ENCODE measurements at places on chromosomes 6 and 20.
A peak's percentile ranks its signal among the peaks of the same experiment; 100 is the strongest.

DNA sequence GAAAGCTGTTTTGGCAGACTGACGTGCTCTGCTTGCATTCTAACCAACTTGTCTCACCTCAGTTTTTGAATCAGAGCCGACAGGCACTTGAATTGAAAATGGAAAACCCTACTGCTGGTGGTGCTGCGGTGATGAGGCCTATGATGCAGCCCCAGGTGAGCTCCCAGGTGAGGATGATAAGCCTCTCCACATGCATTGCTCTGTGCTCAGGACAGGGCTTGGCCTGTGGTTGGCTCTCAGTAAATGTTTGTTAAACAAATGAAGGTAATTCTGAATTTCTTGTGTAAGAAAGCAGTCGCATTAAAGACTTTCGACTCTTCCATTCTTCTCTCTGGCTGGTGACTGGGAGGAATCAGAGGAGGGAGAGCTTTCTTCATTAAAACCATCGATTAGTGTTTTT is 136.3 kb downstream of the SULF2 start:
- DNase-seq: no peak

DNA sequence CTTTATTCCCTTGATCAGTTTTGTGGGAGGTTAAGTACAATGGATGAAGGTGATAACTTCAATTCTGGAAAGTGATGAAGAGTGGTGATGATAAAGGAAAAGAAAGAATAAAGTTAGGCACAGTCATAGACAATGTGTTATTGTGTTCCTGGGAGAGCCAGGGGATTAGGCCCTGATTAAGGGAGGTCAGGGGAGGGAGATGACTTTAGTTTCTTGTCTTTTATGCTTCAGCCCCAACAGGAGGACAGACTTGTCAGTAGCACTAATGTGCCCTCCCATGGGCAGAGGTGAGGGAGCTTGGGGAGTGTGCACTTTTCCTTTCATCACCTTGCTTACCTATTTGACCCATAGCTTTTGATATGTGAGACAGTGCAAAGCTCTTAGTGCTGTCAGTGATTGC is 115.7 kb downstream of the CD109 start:
- no peak for DNase-seq

GRCh38 chr20:56626367-56627121 is 2.6 kb upstream of the TFAP2C start:
- DNase-seq: no peak

- no peak for DNase-seq
Observed at GRCh38 chr6:166251655-166252054, 56.5 kb downstream of the PRR18 start.

DNA sequence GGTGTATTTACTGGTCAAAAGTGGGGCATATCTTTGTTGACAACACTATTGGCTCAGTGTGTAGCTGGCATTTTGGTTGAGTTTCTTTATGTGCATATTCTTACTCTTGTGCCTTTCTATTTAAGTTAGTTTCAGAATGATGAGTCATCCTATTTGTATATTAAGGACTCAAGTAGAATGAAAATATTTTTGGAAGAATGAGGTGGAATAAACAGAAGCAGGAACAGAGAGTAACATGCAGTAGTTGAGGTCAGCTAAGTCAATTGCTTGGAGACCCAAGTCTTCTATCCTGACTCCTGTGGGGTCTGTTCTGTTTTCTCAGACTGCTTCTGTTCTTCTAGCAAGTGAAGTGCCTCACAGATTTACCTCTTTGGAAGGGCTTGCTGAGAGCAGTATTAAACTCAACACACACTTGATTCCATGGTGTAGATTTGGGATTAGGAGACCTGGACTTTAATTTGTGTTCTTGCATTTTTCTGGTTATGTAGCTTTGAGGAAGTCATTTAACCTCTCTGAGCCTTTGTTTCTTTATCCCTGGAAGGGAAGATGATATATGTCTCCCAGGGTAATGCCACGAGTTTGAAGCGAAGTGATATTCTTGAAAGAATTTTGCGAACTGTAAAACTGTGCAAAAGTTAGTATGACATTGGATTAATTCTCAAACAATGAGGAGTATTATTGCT is 324.3 kb downstream of the QKI start:
- DNase-seq: no peak

GRCh38 chr6:43715056-43715788 is 27.6 kb upstream of the MRPS18A start:
- DNase-seq: no peak

- peak; percentile 36 for DNase-seq
Observed at GRCh38 chr6:106125925-106126435, 39.8 kb downstream of the PRDM1 start.

DNA sequence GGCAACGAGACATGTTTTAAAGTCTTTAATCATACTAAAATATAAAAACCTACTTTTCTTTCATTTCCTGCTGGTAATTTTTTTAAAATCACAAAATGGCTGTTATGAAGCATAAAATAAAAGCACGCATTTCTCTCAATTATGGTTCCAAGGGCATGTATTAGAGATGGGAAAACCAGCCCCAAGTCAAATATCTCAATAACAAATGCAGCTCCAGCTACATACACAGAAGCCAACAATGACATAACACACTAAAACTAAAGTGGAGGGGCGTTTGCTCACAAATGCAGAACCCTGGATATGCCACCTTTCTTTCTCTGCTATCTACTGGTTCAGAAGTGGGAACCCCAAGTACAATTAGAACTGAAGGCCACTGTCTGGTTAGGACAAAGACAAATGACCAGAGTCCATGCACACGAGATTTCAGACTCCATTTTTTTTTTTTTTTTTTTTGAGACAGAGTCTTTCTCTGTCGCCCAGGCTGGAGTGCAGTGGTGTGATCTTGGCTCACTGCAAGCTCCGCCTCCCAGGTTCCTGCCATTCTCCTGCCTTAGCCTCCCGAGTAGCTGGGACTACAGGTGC is 27.8 kb downstream of the EZR start:
- no peak for DNase-seq

- DNase-seq: no peak
Observed at GRCh38 chr6:146300521-146300920, 243.1 kb upstream of the RAB32 start.

DNA sequence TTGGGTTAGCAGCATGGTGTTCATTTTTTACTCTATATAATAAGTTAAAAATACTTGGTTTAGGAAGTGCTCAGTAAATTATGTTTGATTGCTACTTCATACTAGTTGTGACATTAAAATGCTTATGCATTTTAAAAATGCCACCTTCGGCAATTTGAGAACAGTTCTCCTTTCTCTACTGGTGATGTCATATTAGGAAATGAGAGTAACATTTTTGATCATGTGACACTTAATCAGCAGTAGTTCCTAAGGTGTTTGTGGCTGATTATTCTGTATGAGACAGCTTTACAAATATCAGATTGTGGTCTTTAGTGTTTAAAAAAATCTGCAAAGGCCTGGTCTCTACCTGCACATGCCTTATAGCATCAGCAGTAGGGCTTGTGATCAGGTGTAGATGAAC is 4.4 kb downstream of the GZF1 start:
- DNase-seq: no peak

DNA sequence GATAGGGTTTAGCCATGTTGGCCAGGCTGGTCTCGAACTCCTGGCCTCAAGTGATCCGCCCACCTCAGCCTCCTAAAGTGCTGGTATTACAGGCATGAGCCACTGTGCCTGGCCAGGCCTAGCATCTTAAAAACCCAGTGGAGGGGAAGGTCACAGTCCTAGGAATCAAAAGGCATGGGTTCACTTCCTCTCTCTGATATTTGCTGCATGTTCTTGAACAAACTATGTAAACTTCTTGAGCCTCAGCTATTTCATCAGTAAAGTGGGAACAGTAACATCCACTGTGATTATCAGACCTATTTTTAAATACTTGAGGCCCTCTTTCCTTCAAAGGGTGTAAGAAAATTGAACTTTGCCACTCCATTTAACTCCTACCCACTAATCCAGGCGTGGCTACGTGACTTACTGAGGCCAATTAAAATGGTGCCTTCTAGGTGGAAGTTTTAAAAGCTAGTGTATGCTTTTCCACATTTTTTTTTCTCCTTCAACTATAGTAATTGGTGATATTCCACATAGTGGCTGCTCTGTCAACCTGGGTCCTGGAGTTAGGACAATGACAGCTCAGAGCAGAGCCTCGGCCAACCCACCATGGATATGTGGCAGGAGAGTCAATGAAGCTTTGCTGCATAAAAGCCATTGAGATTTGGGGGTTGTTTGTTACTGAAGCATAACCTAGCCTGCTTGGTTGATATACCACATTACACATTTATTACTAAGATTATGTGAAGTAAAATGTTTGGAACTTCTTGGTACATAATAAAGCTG is 32.2 kb upstream of the IER3 start:
- DNase-seq: no peak

DNA sequence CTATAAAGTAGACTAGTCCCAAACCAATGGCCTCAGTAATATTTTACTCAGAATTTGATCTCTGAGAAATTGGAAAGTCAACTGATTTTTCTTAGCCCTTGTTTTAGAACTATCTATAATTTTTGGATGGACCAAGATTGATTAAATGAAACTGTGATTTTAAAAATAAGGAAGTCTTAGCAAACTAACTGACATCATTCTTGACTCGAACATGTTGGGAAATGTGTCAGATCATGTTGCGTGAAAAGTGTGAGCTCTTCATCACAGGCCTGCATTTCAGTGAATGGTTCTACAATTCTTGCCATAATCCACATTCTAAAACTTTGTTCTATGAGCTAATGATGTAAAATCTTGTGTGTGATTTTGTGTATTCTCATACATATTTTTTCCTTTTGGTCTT is 11.0 kb downstream of the TNFAIP3 start:
- DNase-seq: no peak

DNA sequence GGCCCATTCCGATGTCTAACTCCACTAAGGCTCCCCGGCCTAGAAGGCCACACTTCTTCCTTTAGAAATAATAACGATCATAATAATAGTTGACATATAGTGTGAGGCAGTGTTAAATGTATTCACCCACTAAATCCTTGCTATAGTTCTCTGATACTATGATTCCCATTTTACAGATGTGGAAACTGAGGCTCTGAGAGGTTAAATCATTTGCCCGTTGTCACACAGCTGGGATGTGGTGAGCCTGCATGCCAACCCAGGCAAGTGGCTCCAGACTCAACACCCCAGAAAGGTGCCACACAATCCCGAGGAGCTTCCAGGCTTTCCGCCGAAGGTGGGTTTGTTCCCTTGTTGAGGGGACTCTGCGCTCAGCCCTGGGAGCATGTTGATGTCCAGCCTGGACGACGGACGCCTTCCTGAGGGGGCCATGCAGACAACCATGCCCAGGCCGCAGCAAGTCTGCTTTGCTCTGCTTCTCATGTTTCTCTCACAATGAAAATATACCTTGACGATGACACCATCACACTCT is 104.6 kb upstream of the CDYL start:
- no peak for DNase-seq

DNA sequence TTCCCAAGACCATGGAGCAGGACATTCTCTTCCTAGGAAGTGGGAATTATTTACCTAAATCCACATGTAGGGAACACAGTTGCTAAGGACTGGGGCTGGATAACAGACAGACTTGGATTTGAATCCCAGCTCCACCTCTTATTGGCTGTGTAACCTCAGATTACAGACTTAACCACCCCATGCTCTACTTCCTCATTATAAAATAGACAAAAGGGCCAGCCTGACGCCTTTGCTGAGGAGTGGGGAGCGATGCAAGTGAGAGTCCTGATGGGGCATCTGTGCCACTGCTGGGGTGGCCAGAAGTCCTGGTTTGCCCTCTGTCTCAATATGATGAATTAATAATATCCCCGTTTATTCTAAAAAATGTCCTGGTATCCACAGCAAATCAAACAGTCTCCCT is 46.8 kb downstream of the SPATA2 start:
- DNase-seq: no peak

DNA sequence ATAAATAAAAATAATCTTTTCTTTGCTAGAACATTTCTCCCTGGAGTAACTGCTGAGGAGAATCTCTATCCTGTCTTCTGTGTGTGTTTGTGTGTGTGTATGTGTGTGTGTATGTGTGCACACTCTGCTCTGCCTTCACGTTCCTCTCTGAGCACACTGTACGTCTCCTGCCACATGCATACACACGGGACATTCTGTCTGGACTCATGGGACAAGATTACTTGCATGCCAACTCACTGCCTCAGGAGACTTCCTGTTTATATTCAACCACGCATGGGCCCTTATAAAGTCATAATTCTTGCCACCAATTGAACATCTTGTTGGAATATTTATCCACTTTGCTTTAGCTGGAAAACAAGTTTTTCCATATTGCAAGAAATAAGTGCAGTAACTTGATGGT is 930.6 kb downstream of the KIF16B start:
- no peak for DNase-seq

DNA sequence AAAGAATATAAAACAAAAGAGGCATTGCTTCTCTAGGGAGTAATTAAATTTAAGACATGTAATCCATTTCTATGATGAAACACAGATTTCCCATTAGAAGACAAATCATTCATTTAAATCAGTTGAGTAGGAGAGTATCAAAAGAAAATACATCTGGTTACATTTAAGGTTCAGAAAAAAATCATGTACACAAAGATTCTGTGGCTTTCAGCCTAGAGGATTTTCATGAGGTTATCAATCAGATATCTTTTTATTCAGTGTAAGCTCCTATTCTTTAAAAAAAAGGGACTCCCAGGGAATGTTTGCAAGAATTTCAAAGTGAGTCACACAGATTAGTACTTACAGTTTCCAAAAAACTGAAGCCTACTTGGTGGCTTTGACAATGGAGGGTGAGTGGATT is 24.9 kb downstream of the COL21A1 start:
- no peak for DNase-seq

DNA sequence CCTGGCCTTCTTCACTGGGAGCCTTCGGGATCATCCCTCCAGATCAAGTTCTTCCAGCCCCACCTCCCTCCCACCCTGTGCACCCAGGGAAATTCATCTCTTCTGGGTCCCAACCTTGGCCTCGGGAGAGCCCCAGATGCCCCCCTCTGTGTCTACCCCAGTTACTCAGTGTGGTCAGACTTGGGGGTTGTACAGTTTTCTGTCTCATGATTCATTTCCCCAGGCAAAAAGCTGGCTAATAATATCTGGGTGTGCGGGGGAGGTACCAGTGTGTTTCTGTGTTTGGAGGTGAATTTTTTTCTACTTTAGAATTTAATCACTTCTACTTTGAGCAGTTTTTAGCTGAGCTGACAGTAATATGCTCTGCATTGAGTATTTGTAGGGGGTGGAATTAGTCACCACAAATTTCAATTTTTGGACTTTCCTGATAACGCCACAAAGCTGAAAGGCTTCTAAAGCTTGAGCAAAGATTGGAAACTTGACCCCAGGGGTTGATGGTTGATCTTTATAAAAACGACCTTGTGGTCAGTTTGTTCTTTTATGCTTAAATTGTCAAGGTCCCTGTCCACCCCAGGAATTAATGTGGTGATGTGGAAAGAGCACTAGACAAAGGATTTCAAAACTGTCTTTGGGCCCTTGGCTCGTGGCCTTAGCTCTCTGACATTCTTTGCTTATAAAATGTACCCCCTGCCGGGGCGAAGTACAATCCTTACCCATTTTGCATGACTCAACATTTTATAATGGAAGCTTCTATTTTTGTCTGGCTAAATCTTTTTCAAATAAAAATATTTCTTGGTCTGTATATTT is 284.7 kb upstream of the TAB2 start:
- peak; percentile 52 for DNase-seq

- no peak for DNase-seq
Observed at GRCh38 chr20:54704032-54704635, 228.7 kb downstream of the DOK5 start.

Measured in stimulated activated CD4-positive, alpha-beta T cell treated with anti-CD3 and anti-CD28 coated beads, TNF-alpha, amount 100 ng/mL, for 24 hours (primary cell).